ENCODE measurements at places on chromosomes 4 and X.

DNA sequence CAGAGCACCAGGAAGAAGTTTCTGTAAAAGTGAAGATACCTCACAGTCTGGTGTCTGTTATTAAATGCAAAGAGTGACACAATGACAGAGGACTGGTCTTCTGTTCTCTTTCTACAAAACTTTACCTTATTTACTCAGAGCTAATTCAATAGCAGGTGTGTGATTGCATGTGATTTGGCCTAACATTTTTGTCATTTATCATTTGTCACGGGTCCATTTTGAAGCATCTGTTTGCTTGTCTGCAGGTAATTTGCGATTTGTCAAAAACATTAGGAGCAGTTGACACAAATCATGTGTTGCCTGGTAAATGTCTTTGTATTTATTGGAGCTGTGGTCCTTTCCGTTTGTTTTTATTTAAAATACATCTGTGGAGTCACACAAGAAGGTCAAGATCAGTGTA, 1232.4 kb downstream of the STIM2 start:
- DNase-seq, result no peak
- no peaks in the 10 kb centered on the region for H3K4me1 ChIP-seq
- H3K27ac ChIP-seq, result no peak overlapping the region
- H3K4me3 ChIP-seq, result no peak overlapping the region
- H3K27me3 ChIP-seq, result no peaks in the 10 kb centered on the region
- no peaks in the 10 kb centered on the region for H3K36me3 ChIP-seq

DNA sequence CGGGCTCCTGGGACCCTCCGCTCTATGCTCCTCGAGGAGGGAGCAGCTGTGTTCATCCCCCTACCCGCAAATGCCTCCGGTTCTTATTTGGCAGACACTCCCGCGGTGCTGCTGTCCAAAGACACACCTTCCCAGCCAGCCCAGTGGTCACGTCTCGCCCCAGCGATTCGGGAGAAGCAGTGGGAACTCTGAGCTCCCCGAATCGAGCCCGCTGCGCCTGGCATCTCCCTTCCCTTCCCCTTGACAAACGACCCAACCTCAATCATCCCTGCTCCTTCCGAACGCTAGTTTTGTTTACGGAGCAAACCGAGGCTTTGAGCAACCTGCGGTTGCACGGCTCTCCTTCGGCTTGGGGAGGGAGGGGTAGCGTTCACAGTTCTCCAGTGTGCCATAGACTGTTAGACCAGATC, 317 bp upstream of the FRMPD4 start:
- no peaks in the 10 kb centered on the region for H3K36me3 ChIP-seq
- no peaks in the 10 kb centered on the region for H3K4me1 ChIP-seq
- H3K27ac ChIP-seq, result no peak overlapping the region
- DNase-seq, result no peak
- H3K4me3 ChIP-seq, result no peak overlapping the region

- DNase-seq, result no peak
- no peak overlapping the region for H3K4me3 ChIP-seq
- no peaks in the 10 kb centered on the region for H3K27me3 ChIP-seq
- H3K36me3 ChIP-seq, result no peaks in the 10 kb centered on the region
- H3K27ac ChIP-seq, result no peak overlapping the region
- no peaks in the 10 kb centered on the region for H3K4me1 ChIP-seq
Measured at GRCh38 chr4:97500423-97500822, 642.9 kb downstream of the STPG2 start.

- no peak overlapping the region for H3K27ac ChIP-seq
- peaks cover 14% of the 10 kb centered on the region for H3K36me3 ChIP-seq
- DNase-seq, result no peak
- H3K4me3 ChIP-seq, result no peak overlapping the region
- peaks cover 7% of the 10 kb centered on the region for H3K4me1 ChIP-seq
Measured at GRCh38 chrX:37871626-37872302, 24.4 kb upstream of the DYNLT3 start.

DNA sequence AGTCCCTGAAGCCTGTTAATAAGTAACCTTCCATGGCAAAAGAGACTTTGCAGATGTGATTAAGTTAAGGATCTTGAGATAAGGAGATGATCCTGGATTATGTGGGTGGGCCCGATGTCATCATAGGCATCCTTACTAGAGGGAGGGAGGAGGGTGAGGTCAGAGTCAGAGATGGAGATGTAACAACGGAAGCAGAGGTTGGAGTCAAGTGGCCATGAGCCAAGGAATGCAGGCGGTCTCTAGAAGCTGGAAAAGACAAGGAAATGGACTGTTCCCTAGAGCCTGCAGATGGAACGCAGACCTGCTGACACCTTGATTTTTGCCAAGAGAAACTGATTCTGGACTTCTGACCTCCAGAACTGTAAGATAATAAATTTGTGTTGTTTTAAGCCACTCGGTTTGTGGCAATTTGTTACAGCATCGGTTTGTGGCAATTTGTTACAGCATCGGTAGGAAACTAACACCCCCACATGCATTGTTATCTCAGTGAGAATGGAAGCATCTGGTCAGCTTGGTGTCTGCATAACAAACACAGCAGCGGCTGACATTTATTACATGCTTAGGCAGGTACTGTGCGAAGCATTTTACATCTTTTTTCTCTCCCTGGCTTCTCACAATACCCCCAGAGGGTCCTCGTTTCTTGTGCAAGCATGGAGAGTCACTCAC, 55.6 kb downstream of the CLDN34 start:
- peaks cover 1% of the 10 kb centered on the region for H3K4me1 ChIP-seq
- no peak for DNase-seq
- H3K27ac ChIP-seq, result no peak overlapping the region
- no peaks in the 10 kb centered on the region for H3K36me3 ChIP-seq

DNA sequence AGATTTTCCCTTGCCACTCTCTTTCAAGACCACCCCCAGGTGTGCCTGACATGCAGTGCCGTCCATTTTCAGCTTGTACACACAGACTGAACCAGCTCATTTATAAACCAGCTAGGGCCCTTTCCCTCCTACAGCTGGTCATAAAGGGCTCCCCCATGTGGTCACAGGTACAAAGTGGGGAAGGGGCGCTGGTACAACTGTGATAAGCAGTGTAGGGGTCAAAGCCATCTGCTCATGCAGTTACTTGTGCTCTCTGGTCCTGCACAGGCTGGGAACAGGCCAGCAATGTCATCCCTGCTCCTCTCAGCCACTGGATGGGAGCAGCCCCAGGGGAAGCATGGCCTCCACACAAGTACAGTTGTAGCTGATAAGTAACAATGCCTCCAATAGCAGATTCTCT, 20.6 kb downstream of the GABRQ start:
- no peak overlapping the region for H3K27ac ChIP-seq
- no peaks in the 10 kb centered on the region for H3K36me3 ChIP-seq
- no peaks in the 10 kb centered on the region for H3K27me3 ChIP-seq

GRCh38 chr4:127309369-127310102, 323.2 kb upstream of the INTU start:
- no peaks in the 10 kb centered on the region for H3K27me3 ChIP-seq
- DNase-seq, result no peak
- no peak overlapping the region for H3K4me3 ChIP-seq
- H3K27ac ChIP-seq, result no peak overlapping the region
- no peaks in the 10 kb centered on the region for H3K4me1 ChIP-seq
- H3K36me3 ChIP-seq, result no peaks in the 10 kb centered on the region

GRCh38 chrX:8075636-8076035, 95.4 kb downstream of the VCX2 start:
- no peaks in the 10 kb centered on the region for H3K4me1 ChIP-seq
- H3K27me3 ChIP-seq, result no peaks in the 10 kb centered on the region
- H3K36me3 ChIP-seq, result no peaks in the 10 kb centered on the region
- no peak for DNase-seq
- no peak overlapping the region for H3K4me3 ChIP-seq
- H3K27ac ChIP-seq, result no peak overlapping the region

GRCh38 chr4:99506781-99507180, 4.0 kb upstream of the C4orf17 start:
- H3K27me3 ChIP-seq, result no peaks in the 10 kb centered on the region
- no peaks in the 10 kb centered on the region for H3K36me3 ChIP-seq
- peaks cover 34% of the 10 kb centered on the region for H3K4me1 ChIP-seq

GRCh38 chrX:70979136-70979762, 48.4 kb upstream of the SLC7A3 start:
- H3K36me3 ChIP-seq, result no peaks in the 10 kb centered on the region
- H3K4me1 ChIP-seq, result peaks cover 24% of the 10 kb centered on the region
- H3K27me3 ChIP-seq, result peaks cover 4% of the 10 kb centered on the region
- H3K27ac ChIP-seq, result no peak overlapping the region

DNA sequence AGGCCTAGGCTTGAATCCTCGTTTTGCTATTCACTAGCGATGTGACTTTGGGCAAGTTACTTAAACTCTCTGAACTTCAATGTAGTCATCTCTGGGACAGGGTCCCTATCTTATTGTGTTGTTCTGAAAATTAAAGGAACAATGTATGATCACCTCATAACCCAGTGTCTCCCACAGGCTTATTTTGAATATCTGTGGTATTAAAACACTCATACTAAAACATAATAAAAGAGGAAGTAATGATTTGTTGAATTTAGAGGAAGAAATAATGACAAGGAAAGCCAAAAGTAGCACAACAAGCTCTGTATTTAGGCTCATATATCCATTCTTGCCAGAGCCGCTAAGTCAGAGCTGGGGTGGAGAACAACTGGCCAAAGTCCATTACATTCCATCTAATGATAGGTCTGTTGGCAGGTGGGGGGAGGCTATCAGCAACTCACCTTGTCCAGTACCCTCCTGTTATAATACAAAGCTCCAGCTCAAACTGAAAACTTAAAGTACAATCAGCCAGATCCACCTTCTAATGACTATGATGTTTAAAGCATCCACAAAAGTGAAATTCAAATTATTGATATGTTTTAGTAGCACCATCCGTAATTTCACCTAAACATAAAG, 64.5 kb upstream of the LSM6 start:
- no peaks in the 10 kb centered on the region for H3K36me3 ChIP-seq
- H3K27me3 ChIP-seq, result peaks cover 11% of the 10 kb centered on the region
- no peaks in the 10 kb centered on the region for H3K4me1 ChIP-seq
- no peak for DNase-seq

DNA sequence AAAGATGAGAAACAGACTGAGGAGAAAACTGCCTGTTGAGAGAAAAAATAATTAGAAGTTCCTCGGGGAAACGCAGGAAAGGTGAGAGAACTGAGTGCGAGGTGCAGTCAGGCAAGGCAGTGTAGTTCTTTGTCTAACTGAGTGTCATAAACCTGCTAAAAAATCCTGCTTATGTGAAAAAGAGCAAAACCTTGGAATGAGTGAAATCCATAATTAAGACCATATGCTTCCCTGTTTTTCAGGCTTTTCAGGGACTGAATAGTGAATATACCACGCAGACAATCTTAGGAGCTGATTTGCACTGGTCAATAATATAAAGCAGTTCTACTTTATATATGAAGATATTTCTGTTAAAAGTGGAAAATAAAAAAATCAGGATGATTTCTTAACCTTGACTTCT, 104.9 kb downstream of the RASGEF1B start:
- no peak overlapping the region for H3K4me3 ChIP-seq
- no peak overlapping the region for H3K27ac ChIP-seq
- H3K36me3 ChIP-seq, result no peaks in the 10 kb centered on the region
- no peaks in the 10 kb centered on the region for H3K4me1 ChIP-seq
- H3K27me3 ChIP-seq, result peaks cover 8% of the 10 kb centered on the region

GRCh38 chr4:73729534-73730165, 10.7 kb upstream of the CXCL8 start:
- DNase-seq, result peak; percentile 21
- no peak overlapping the region for H3K27ac ChIP-seq
- H3K36me3 ChIP-seq, result no peaks in the 10 kb centered on the region
- no peaks in the 10 kb centered on the region for H3K4me1 ChIP-seq
- no peaks in the 10 kb centered on the region for H3K27me3 ChIP-seq
- H3K4me3 ChIP-seq, result no peak overlapping the region

DNA sequence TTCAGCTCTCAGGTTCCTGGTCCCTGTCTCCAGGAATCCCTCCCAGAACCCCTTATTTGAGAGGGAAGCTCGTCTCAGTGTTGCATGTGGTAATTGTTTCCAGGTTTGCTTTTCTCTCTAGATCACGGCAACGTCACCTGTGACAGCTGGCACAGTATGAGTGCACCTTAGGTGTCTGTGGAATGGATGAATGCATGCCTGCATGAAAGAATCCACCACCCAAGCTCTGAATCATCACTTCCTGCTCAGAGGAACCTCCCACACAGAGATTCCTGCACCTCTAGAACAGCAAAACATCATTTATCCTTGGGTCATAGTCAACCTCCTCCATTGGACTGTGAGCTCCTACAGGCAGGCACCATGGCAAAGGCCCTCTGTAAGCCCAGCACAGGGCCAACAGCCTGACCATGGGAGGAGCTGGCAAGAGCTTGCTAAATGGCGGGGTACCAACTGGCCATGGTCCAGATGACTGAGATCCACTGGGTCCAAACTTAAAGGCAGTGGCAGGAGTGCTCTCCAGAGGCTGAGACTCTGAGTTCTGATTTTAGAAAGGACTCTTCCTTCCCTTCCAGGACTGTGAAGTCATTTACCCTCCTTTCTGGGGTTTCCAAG, 116.2 kb downstream of the SLC2A9 start:
- peaks cover 3% of the 10 kb centered on the region for H3K27me3 ChIP-seq
- H3K4me3 ChIP-seq, result no peak overlapping the region
- peaks cover 6% of the 10 kb centered on the region for H3K4me1 ChIP-seq
- no peak overlapping the region for H3K27ac ChIP-seq
- DNase-seq, result no peak
- no peaks in the 10 kb centered on the region for H3K36me3 ChIP-seq

GRCh38 chr4:94228493-94229216, 21.0 kb downstream of the SMARCAD1 start:
- H3K4me3 ChIP-seq, result no peak overlapping the region
- DNase-seq, result no peak
- H3K4me1 ChIP-seq, result no peaks in the 10 kb centered on the region

GRCh38 chr4:88804234-88804633, 106.6 kb upstream of the NAP1L5 start:
- peaks cover 23% of the 10 kb centered on the region for H3K27me3 ChIP-seq
- H3K4me3 ChIP-seq, result no peak overlapping the region
- H3K4me1 ChIP-seq, result peaks cover 11% of the 10 kb centered on the region

DNA sequence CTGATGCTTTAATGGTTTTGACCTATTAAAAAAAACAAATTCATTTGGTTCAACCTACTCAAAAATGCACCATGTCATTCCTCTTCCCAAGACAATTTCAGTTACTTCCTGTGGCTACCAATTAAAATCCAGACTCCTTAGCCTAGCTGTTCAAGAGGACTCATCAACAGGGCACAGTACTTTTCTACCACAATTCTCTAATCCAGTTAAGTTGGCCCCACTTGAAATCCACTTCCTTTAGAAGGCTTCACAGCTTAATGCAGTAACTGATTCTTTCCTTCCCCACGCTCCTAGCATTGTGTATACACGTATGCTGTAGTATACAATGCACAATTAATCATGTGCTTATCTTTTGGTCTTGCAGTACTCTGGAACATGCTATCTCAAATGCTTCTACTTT, 129.8 kb downstream of the UGT8 start:
- DNase-seq, result no peak
- H3K36me3 ChIP-seq, result no peaks in the 10 kb centered on the region

DNA sequence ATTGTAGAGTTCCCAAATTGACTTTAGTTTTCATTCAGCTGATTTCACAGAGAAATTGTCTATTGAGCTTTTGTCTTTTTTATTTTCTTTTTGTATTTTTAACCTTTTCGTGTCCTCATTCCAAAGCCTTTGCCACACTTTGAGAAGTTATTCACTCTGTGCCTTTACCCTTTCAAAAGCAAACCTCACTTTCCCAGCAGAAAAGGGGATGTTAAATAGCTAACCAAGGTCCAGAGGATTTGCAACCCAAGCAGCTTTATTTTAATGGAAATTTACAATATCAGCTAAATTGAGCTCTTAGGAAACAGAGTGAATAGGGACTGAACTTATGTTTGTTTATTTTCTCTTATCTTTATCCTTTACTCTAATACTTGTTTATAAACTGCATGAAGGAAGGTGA, 428.8 kb downstream of the PCDH7 start:
- DNase-seq, result no peak
- H3K36me3 ChIP-seq, result no peaks in the 10 kb centered on the region
- H3K4me3 ChIP-seq, result no peak overlapping the region
- no peaks in the 10 kb centered on the region for H3K4me1 ChIP-seq
- no peak overlapping the region for H3K27ac ChIP-seq
